ENCODE measurements at places on chromosomes 13 and 19.

GRCh38 chr13:71922194-71922593 is 55.2 kb upstream of the DACH1 start:
- DNase-seq, result no peak

DNA sequence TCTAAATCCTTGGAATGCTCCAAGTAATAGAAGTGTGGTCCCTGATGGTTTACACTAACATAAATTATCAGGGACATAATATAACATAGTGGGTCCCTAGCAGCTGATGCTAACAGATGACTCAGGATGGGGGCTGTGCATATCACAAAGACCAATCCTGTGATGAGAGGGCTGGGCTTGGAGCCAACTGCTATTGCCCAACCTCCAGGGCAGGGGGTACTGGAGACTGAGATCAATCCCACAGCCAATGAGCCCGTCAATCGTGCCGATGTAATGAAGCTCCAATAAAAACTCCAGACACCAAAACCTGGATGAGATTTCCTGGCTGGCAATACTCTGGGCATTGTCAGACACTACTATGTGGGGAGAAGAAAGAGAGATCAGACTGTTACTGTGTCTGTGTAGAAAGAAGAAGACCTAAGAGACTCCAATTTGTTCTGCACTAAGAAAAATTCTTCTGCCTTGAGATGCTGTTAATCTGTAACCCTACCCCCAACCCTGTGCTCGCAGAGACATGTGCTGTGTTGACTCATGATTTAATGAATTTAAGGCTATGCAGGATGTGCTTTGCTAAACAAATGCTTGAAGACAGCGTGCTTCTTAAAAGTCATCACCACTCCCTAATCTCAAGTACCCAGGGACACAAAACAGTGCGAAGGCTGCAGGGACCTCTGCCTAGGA is 33.4 kb downstream of the ABCC4 start:
- DNase-seq, result no peak

- DNase-seq, result no peak
These were observed 4.3 kb upstream of the KCTD4 start for GRCh38 chr13:45205124-45205523.

DNA sequence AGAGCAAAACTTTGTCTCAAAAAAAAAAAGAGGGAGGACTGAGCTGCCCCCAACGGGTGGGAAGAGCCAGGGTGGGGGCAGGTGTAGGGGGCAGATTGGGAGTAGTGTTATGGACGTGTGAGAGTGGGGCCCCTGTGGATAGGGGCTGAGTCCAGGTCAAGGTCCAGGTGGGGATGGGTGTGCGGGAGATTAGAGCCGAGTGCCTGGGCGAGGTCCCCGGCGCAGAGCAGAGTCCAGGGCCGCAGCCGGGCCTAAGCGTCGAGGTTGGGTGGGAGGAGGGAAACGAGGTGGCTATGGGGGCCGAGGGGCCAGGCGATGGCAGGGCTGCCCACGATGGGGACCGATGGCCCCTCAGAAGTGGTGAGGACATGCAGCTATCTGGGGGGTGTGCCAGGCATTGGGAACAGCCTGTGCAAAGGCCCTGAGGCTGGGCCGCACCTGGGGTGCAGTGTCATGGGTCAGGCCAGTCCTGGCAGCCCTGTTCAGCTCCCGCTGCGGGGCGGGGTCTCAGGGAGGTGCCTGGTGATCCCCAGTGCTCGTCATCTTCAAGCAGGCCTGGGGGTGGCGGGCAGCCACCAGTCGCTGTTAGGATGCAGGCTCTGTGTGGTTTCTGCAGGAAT is 12.3 kb upstream of the MISP start:
- no peak for DNase-seq

DNA sequence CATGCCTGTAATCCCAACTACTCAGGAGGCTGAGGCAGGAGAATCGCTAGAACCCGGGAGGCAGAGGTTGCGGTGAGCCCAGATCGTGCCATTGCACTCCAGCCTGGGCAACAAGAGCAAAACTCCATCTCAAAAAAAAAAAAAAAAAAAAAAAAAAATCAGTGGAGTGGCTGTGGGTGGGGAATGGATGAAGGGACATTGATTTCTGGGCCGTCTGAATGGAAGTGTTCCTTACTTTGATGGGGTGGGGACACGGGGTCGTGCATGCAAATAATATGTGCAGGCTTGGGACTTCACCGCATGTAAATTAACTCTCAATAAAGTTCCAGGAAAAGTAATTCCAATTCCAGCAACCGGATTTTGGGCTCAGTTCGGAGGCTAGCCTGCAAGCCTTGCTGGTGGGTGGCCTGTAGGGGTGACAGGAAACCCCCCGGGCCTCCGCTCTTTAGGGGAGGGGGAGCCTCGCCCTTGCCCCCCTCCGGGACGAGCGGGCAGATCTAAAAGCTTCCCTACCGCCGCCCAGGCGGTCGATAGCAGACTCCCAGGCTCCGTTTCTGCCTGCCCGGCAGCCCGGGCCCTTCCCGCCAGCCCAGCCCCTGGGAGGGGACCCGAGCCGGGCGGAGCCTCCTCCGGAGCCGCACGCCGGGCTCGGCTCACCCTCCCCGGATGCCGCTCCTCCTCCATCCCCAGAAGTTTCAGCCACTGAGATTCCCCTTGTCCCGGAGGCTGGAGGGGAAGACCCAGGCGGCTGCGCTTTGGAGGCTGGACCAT is 48.0 kb upstream of the ADGRE5 start:
- no peak for DNase-seq

GRCh38 chr13:77476456-77476855 is 59.0 kb upstream of the SCEL start:
- DNase-seq, result no peak

DNA sequence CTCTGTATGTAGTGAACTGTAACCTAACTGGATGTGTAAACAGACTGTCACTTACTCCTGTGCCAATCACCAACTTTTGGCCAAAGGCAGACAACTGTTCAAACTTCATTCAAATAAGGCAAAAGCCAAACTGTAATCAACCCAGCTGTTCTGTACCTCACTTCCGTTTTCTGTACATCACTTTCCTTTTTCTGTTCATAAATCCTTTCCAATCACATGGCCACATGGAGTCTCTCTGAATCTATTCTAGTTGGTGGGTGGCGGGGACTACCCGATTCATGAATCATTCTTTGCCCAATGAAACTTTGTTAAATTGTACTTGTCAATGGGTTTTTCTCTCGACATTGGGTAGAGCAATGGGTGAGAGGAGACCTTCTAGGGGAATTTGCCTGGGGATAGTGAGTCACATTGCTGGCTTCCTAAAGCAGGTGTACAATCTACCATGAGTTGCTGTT is 178.3 kb upstream of the RFC3 start:
- DNase-seq, result no peak

DNA sequence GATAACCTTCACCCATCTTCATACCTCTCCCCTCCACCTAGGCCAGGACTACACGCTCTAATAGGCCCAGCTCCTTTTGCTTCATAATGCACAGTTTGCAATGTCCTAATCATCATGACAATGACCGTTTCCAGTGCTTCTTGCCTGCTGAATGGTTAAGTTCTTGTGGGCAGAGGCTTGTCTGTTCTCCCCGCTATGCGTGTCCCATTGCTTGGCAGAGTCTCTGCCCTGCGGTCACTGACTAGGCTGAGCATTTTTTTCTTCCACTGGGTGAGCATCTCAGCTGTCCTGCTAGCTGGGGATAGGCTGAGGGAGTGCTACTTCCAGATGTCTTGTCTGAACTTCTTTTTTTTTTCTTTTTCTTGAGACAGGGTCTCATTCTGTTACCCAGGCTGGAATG is 314.7 kb downstream of the UQCRFS1 start:
- DNase-seq, result no peak
